ENCODE measurements at places on chromosomes 3 and 15. TPM values are rescaled to one million over a fixed set of nuclear protein-coding genes. Genes with fewer than 3 reads are reported as not detected.

Gene SLC6A11
- not detected for total RNA-seq

Gene RCCD1
- 70.4 TPM for total RNA-seq

Gene ITIH3
- total RNA-seq, result not detected

Gene MLF1
- total RNA-seq, result 26.7 TPM

Gene PAQR5
- 48.3 TPM for total RNA-seq

Gene PIF1
- 13.6 TPM for total RNA-seq

Gene CHRFAM7A
- total RNA-seq, result 8.6 TPM

Gene CCDC39
- not detected for total RNA-seq

Gene GOLGA8S
- total RNA-seq, result not detected

Gene WDR72
- 6.1 TPM for total RNA-seq

Gene XPC
- 30.2 TPM for total RNA-seq

Gene PARP15
- not detected for total RNA-seq

Gene PATL2
- total RNA-seq, result not detected

Gene ROPN1B
- not detected for total RNA-seq

Gene SYNM
- total RNA-seq, result 8.3 TPM

Gene LTK
- not detected for total RNA-seq

Gene C3orf22
- not detected for total RNA-seq

Gene ACKR2
- 0.74 TPM for total RNA-seq

Gene TUSC7
- not detected for total RNA-seq

Gene SSUH2
- 6.4 TPM for total RNA-seq

- DNase-seq, result no peak
Measured at GRCh38 chr15:78272316-78272715, 8.0 kb downstream of the DNAJA4 start.

GRCh38 chr15:35693286-35693685, 147.3 kb upstream of the DPH6 start:
- DNase-seq, result no peak

DNA sequence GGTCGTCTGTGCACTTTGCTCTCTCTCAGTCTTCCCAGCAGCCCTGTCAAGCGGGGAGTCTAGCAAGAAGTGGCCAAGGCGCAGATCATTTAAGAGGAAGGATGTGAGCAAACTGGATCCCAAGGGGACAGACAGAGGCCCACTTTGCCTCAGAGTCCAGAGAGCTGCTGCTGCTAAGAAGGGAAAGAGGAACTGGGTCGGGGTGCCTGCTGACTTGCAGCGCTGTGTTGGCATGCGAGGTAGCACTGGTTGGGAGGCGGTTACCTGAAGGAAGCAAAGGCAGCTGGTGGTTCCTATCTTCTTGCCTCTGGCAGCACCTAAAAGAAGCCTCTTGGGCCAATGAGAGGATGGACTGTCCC, 28.1 kb downstream of the SMAD3 start:
- DNase-seq, result no peak

GRCh38 chr3:128307029-128307633, 153.8 kb downstream of the EEFSEC start:
- no peak for DNase-seq

DNA sequence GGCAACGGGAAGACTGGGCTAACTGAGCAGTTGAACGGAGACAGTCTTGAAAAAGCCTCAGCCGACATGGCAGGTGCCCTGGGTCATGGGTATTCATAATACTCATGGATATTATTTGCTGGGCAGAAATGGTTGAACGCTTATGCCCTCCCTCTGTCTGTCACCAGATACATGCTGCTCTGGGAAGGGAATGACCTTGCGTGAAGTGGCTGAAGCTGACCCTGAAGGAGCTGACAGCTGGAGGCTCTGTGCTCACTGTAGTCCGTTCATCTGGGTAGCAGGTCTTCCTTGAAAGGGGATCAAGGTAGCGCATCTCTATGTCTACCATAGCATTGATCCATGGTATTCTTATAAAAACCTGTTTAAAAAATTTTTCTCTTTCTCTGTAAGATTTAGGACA, 390.7 kb downstream of the PDCD6IP start:
- DNase-seq, result no peak

- no peak for DNase-seq
Measured at GRCh38 chr3:154247806-154248415, 76.4 kb downstream of the DHX36 start.

DNA sequence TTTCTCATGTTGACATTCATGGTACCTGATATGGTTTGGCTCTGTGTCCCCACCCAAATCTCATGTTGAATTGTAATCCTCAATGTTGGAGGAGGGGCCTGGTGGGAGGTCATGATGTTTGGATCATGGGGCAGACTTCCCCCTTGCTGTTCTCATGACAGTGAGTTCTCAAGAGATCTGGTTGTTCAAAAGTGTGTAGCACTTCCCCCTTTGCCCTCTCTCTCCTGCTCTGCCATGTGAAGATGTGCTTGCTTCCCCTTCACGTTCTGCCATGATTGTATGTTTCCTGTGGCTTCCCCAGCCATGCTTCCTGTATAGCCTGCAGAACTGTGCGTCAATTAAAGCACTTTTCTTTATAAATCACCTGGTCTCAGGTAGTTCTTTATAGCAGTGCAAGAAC, 3.3 kb upstream of the UBL7 start:
- no peak for DNase-seq

DNA sequence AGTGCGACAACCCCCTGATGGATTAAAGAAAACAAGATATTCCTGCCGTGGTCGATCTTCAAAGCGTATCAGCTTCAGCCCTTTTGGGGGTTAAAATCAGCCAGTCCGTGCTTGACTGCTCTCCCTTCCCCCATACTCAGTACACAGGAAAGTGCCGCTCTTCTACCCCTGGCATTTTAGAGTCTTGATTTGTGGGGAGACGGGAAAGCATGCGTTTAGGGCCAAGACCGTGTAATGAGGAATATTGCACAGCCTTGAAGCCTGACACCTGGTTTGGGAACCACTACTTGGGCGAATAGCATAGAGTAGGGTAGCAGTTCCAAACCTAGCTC, 540 bp upstream of the EDC3 start:
- no peak for DNase-seq

DNA sequence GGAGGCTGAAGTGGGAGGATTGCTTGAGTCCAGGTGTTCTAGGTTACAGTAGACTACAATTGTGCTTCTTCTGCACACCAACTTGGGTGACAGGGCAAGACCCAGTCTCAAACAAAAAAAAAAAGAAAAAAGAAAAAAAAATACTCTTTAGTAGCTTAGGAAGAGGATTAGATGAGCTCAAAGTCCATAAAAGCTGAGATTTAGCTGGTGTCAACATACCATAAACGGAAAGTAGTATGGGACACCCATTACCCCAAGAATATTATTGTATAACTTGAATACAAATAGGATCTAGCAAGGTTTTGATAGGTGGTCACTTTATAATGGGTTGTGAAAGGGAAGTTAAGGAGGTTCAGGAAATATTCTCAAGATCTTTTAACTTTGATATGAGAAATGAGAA, 38.0 kb upstream of the ULK4 start:
- no peak for DNase-seq

DNA sequence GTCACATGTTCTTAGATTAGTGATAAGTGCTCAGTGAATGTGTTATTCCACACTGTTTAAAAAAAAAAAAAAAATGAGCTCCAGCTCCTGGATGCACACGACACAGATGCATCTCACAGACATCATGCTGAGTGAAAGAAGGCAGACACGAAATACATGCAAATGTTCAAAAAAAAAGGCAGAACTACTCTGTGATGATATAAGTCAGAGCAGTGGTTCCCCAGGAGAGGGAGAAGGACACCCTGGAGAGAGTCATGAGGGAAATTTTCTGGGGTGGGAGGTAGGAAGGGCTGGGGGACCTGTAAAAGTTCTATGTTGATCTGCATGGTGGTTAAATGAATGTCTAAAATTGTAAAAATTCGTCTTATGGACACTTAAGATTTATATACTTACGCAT, 4.3 kb downstream of the CSRNP1 start:
- no peak for DNase-seq

DNA sequence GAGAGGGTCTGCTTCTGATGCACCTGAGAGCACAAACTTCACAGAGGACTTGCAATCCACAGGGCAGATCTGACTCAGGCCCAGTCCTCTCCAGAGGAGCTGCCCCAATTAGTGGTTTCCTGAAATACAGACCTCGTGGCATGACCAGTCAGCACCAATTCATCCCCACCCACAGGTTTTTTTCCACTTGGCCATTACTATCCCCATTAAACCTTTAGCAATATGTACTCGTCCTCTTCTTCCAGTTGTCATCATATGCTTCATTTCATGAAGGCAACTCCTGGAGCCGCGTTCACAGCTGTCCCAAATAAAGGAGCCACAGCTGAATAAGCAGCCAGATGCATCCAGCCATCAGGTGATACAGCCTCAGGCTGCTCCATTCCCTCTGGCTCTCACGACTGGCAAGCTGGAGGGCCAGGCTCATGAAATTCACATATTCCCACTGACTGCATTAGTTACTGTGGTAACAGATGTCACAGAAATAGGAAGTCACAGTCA, 163.1 kb downstream of the FMN1 start:
- DNase-seq, result no peak

- DNase-seq, result no peak
Measured at GRCh38 chr15:46709460-46710083, 1007.7 kb upstream of the SEMA6D start.

- DNase-seq, result no peak
Measured at GRCh38 chr3:194218646-194219453, 82.9 kb downstream of the HES1 start.

- peak; percentile 21 for DNase-seq
Measured at GRCh38 chr3:125351814-125352456, 23.2 kb downstream of the ZNF148 start.

- DNase-seq, result no peak
Measured at GRCh38 chr3:170154084-170154483, 27.4 kb downstream of the PHC3 start.

GRCh38 chr15:67144609-67145311, 79.4 kb downstream of the SMAD3 start:
- DNase-seq, result no peak

DNA sequence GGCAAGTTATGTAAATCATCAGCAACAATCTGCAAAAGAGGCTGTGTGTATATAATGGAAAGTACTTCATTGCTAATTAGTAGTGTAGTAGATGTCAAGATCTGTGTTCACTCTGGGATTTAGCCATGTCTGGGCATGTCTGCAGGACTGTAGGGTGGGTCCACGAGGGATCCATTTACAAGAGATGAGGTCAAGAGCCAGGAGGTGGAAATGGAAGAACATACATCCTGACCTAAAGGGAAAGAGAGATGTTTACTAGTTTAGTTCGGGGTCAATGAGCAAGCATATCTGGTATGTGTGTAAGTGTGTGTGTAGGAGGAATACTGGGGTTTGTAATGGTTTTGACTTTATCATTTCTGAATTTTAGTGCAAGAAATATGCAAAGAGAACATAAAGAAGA, 171.5 kb upstream of the NANOGP8 start:
- no peak for DNase-seq

GRCh38 chr3:147619921-147620560, 210.9 kb downstream of the ZIC1 start:
- DNase-seq, result no peak

GRCh38 chr3:45253316-45253715, 27.2 kb upstream of the TMEM158 start:
- no peak for DNase-seq

- no peak for DNase-seq
Measured at GRCh38 chr3:53253707-53254508, 1.9 kb downstream of the TKT start.

GRCh38 chr3:196198771-196199753, 12.1 kb downstream of the ZDHHC19 start:
- DNase-seq, result no peak

DNA sequence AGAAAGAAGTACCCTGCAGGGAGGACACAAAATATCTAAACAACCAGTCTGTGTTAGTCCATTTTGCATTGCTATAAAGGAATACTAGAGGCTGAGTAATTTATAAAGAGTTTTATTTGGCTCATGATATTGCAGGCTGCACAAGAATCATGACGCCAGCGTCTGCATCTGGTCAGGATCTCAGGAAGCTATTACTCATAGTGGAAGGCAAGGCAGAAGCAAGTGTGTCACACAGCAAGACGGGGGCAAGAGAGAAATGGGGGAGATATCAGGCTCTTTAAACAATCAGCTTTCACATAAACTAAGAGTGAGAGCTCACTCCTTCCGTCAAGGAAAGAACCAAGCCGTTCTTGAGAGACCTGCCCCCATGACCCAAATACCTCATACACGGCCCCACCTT, 614.8 kb downstream of the ZIC1 start:
- DNase-seq, result no peak

GRCh38 chr3:178343433-178344038, 192.7 kb upstream of the KCNMB2 start:
- DNase-seq, result no peak

DNA sequence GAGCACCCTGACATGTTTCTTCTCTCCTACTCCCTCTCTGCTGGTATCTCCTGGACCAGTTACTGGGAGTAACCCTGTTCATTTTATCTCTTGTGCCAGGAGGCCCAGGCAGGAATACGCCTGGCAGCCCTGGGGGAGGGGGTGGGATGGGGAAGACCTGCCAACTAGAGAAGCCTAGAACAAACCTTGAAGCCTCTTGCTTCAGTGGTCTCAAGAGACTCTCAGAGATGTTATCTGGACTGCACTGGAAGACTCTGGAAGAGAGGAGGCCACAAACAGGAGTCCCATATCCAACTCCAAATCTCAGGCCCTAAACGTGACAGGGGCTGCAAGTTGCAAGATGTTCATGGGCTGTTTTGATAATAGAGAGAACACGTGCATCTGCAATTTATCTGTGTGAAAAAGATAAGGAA, at the start of gene EPB42:
EPB42 (minus strand) TSS at position 28 of the 413 bp plus-strand sequence. CDS start 193 bp downstream, outside the sequence.
- no peak for DNase-seq

- no peak for DNase-seq
Measured at GRCh38 chr3:105139881-105140560, 226.7 kb upstream of the ALCAM start.

DNA sequence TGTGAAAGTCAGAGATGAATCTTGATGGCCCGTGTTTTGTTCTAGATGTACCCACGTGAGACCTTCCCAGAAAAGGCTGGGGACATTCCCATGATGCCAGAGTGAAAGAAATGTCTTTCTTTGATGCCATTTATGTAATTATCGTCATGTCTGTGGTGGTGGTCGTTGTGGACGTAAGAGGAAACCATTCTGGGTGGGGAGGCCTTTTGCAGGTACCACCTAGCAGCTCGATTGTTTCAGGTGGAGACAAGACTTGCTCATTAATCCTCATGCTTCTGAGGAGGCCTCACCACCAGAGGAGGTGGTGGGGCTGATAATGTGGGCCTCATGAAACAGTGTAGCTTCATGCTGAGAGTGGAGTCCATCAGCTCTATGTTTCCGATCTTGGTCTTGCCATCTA, 58.1 kb upstream of the USP3 start:
- DNase-seq, result no peak

DNA sequence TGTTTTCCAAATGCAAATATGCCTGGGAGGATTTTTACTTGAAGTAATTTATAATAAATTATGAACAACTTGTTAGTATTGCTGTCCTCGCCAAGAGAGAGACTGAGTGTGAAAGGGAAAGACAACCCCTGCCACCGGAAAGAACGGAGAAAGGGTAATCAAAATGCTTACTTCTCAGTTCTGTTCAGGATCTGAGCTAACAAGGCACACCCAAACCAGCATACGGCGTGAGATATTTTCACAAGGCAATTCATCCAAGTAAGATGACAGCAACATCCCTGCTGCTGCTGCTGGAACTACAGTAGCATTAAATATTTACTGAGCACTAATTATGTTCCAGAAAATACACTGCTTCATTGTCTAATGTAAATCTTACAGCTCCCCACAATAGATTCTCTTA, 96.1 kb downstream of the KBTBD8 start:
- DNase-seq, result no peak

All from Caki2 (cell line).